ENCODE measurements at places on chromosomes 5 and 9.

GRCh38 chr5:115243412-115243811 is 19.3 kb downstream of the PGGT1B start:
- DNase-seq: no peak

DNA sequence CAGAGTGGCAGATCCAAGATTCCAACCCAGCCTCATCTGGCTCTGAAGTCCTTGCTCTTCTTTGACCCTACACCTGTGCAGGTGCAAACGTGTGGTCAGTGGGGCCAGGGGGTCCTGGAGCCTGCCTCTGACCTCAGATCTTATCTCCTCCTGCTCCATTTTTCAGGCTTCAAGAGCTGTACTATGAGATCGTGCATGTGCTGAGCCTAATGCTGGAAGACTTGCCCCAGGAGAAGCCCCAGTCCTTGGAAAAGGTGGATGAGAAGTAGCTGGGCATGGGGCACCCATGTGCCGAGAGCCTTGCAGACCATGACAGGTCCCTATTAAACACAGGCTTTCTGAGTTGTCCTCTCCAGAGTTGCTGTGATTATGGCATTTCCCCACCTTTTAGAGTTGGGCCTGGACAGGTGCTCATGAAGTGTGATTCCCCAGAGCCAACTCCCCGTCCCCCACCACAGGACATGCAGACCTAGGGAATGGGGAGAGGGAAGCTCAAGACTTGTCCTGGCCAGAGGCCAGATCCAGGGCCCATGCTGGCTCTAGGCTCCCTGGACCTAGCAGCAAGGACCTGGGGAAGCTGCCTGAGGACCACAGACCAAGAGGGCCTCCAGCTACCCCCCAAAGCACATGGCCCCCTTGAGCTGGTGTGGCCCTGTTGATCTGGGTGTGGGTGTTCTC is 22.5 kb downstream of the PITX1 start:
- no peak for DNase-seq

DNA sequence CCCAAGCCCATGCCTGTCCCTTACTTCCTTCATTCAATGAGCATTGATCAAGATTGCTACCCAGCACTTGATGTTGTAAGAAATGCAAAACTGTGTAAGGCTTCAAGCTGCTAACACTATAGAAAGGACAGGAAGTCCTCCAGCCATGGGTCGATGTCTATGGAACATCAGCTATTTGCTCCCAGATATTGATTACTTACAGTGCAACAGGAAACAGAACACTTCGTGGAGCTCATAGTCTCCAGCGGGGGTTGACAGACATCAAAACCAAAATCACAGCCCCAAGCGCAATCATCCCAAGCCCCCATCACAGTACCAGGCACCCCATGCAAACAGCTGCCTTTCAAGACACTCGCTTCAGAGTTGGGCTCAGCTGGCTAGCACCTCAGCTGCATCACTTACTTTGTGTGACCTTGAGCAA is 26.8 kb upstream of the DUSP1 start:
- no peak for DNase-seq

DNA sequence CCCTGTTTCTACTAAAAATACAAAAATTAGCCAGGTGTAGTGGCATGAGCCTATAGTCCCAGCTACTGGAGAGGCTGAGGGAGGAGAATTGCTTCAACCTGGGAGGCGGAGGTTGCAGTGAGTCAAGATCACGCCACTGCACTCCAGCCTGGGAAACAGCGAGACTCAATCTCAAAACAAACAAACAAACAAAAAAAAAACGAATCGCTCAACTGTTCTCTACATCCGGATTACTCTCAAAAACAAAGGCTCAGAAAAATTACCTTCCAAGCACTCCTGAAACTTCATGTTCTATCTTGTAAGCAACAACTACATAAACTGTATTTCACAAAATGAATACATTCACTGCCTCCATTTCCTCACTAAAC is 14.0 kb downstream of the UBAP2 start:
- no peak for DNase-seq

DNA sequence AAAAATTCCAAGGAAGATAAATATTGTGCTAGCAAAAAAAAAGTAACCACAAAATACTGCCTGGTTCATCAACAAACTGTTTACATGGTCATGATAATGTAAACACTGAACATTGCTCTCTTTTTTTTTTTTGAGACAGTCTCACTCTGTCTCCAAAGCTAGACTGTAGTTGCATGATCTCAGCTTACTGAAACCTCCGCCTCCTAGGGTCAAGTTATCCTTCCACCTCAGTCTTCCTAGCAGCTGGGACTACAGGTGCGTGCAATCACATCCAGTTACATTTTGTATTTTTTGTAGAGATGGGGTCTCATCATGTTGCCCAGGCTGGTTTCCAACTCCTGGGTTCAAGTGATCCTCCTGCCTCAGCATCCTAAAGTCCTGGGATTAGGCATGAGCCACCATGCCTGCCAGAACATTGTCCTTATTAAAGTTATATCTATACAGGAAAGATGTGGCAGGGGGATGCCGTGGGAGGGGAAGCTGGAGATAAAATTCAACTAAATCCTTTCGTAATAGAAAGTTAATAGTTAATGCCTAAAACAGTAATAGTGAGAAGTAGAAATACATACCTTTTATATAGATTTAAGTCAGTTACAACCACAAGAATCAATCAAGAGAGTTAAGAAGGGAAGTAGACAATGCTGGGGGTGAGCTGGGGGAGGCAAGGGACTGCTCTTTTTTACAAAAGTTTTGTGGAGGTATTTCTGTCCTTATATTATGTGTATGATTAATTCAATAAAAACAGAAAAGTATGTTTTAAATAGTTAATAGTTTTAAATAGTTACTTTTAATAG is 52.3 kb downstream of the RGMB start:
- DNase-seq: no peak

DNA sequence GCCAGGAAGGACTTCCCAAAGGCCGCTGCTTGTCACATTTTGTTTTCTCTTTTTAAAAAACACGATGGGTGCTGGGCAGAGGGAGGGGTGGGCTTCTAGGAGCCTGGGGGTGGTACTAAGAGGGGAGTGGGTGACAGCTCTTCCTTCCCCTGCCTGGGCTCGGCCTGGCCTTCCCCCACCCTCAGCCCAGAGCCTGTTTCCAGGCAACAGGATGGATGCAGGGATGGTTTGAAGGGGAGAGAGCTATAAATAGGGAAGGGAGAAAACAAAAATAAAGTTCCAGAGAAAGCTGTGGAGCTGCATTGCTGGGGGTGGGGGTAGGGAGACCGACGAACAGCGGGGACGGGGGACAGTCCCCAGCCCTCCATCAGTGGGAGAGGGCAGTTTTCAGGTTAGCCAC is 6.6 kb upstream of the GPRIN1 start:
- no peak for DNase-seq
